HFF-Myc (cell line): ENCODE measurements at places on chromosomes 5 and 9.

DNA sequence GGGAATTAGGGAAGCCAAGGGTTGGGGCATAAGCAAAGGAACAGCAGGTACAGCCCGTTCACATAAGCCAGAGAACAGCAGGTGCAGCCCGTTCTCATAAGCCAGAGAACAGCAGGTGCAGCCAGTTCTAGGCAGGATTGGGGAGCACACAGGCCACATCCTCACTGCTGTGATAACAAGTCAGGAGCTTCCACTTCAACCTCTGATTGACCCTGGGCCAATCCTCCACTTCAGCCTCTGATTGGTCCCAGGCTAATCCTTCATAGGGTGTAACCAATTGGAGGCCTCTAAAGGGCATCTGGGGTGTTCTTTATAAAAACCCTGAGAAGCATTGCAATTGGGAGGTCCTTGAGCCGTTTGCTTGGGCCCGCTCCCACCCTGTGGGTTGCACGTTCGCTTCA lies 27.5 kb downstream of the CEL start:
- no peak for DNase-seq

DNA sequence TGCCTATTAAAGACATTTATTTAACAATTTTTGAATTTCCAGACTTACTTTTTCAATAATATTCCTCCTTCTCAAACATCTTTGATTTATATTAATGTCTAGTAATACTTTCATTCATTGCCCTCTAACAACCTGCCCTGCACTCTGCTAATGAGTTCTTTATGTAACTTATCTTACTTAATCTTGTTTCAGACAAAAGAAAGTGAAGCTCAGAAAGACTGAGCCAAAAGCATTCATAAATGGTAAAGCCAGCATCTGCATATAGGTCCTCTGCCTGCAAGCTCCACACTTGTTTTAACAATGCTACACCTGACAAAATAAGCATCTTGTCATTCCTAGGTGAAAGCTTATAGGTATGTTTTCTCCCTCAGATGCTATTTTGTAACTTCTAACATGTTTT lies 2.4 kb upstream of the TNPO1 start:
- DNase-seq: no peak

DNA sequence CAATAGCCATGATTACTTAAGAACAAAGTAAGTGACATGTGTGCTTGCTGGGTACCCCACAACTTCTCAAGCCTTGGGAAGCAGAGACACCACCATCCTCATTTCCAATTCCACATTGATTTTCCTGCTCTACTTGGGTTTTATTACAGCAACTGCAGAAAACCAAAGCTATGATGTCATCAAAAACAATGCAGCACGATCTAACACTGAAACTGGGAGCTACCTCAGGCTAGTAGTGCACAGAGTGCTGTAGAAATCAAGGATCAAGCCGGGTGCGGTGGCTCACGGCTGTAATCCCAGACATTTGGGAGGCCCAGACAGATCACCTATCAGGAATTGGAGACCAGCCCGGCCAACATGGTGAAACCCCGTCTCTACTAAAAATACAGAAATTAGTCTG lies 174.4 kb upstream of the MSX2 start:
- DNase-seq: no peak

DNA sequence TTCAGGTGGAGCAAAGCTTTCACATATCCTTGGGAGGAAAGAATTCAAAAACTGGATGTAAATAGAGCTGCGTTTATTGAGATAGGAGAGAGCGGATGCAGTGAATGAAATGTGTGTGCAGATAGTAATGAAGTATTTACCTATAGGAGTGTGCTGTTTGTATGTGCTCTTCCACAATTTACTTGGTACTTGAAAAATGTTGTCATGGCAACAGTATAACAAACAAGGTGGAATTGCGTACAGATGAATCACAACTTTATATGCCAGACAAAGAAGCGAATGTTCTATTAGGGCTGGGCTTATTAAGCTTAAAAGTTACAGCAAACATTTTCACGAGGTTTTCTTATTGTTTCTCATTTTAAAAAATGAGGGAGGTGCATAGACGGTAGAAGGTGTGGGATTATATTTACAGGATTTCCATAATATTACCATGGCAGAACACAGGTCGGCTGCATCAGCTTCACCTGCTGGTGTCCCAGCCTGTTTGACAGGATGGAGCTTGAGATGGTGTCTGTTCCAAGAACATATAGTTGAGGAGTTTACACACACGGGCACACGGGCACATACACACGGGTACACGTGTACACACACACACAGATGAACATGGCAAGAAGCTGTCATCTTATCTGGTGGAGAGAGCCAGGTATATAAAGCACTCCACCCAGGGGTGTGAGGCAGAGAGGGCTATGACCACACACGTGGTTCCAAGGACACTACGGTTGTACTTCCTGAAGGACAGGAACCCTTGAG lies 155.7 kb downstream of the RMI1 start:
- peak; percentile 35 for DNase-seq

DNA sequence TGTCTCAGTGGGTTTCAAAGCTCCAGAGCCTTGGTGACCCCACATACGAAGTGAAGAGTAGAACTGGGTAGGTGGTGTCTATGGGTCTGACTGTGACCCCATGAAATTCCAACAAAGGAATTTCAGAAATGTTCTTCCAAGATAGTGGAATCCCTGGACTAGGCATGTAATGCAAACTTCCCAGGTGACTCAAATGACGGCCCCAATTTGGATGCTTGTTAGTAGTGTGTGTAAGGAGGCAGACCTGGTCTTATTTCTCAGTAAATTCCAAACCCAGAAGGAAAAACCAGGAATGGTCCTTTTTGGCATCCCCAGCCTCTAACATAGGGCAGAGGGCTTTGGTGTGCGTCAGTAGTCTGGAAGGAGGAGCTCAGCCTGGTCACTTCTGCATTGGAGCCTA lies 43.6 kb upstream of the ABCA1 start:
- DNase-seq: no peak

GRCh38 chr9:21872696-21873095 lies 70.3 kb downstream of the MTAP start:
- no peak for DNase-seq

DNA sequence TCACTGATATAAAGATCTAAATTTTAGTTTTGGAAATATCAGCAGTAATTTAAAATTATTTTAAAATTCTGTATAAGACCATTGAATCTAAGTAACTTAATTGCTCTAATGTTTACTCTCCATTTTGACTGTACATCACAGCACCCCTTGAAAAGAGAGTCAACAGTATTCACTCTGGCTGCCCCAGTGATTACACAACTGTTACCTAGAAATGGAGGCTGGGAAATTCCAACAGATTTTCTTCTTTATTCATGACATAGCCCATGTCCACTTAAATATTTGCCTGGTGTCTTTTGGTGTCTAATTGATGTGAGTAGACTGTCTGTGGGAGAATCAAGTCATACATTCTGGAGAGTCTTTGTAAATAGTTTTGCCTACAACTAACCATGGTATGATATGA lies 301.8 kb upstream of the CDH6 start:
- DNase-seq: no peak

DNA sequence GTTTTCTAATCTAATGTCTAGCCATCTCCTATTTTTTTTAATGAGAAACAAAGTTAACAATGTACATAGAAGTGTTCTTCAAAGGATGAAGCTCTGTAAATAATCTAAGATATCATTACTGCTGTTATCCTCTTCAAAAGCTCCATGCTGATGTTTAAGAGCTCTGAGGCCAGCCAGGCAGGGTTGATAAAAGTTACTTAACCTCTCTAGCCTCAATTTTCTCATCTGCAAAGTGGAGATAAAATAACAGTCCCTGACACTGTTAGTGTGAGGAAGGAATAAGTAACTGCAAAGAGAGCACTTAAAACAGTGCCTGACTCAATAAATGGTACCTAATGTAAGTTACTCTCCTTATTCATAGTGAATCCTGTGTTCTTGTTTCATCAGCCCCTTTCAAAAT lies 60.1 kb downstream of the LHFPL2 start:
- no peak for DNase-seq

DNA sequence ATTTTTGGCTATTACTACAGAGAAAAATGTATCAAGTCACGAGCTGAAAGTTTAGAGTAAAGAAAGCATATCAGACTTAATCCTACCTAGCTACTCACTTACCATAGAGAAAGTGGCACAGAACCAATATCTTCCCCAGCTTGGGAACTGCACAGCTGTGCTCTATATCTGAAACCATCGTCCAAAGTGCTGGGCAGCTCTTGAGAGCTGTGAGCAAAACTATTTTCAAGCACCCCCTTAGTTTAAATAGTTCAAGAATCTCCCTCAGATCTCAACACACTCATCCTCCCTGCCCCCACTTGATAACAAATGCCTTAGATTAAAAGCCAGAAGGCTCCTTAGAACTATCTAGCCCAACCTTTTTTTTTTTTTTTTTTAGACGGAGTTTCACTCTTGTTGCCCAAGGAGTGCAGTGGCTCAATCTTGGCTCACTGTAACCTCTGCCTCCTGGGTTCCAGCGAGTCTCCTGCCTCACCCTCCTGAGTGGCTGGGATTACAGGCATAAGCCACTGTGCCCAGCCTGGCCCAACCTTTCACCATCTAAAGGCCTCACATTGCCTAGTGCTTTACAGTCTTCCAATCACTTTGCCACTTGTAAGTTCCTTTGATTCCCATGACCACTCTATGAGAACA lies 94.2 kb upstream of the APC start:
- no peak for DNase-seq

DNA sequence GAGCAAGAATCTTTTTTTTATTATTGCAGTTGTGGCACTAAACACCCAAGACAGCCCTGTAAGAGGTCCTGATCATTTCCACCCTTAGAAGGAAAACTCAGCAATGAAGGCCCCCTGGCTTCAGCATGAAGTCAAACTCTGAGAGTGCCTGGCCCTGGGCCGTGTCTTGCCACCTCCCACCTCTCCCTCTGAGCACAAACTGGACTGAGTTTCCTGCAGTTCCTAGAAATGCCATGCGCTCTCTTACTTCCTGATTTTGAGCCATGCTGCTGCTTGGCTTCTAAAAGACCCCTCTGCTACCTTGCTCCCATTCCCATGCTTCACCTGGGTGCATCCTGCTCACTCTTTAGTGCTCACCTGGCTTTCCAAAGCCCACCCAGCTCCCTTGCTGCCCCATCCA lies 140.4 kb upstream of the KLF9 start:
- DNase-seq: no peak

DNA sequence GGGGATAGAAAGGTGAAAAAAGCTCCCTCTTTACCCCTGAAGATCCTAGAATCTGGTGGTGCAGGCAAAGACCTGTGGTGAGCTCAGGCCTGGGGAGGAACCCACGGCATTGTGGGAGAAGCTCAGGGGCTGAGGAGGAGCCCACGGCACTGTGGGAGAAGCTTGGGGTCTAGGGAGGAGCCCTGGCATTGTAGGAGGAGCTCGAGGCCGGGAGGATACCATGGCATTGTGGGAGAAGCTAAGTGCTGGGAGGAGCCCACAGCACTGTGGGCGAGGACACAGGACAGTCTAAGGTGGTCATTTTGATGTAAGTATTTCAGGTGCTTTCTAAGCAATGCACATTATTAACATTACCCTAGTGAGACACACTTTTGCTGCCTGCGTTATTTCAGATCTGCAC lies 179.7 kb downstream of the HSD17B3 start:
- no peak for DNase-seq

DNA sequence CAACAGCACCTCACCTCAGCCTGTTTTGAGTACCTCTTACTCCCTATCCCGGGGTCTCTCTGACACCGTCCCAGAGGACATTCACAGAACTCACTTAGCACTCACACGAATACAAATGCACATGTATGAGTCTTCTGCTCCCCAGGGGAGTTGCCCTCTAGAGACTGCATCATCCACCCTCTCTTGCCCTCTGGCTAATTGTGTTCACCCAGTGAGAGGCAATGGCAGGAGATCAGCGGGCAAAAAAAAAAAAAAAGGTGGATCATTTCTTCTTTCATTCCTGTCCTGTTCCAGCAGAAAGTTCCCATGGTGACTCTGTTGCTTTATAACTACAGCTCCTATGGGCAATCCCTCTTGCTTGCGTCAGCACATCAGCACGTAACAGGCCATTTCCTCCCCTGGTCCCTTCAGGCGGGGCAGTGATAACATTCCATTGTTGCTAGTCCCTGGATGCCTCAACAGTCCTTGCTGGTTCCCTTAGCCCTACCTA lies 23.5 kb upstream of the SNX2 start:
- no peak for DNase-seq

DNA sequence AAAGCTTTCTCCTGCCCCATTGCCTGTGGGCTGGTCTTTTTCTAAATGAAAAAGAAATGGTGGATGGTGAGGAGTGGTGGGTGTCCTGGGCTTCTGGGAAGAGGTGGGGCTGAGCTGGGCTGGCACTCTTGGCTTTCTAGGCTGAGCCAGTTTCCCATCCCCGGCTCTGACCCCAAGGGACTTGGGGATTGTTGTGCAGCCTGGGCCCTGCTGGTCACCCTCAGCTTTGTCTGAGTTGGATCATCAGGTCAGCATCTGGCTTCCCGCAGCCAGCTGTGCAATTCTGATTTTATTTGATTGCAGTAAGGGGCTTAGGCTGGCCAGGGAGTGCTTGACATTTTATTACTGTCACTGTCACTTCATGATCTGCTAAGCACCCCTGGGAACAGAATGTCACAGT lies 25.3 kb downstream of the GLRA1 start:
- DNase-seq: no peak

GRCh38 chr5:58902765-58903164 lies 319.9 kb downstream of the RAB3C start:
- DNase-seq: no peak

DNA sequence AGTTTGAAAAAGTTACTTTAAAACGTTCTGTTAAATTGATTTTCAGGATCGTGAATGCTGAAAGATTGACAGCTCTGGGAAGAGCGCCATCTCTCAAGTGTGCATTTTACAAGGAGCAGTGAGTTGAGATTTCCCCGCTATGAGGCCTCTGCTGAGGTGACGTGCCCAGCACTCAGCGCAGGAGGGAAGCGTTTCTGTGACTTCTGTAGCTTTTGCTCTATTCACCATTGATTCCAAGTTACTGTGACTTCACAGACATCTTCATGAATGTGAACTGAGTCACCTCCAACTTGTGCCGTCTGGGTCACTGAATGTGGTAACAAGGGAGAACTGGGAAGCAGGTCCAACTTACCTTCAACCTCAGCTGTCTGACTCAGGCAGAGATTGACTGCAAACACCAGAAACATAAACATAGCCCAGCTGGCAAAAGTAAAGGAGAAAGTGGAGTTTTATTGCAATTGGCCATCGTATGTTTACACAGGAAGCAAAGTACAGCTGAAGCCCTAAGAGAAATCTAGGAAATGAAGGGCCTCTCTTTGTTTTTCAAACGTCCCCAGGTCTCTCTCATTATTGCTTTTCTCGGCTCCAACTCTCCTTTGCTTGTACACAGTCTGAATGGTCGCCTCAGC lies 428.8 kb upstream of the CLINT1 start:
- DNase-seq: peak; percentile 9

DNA sequence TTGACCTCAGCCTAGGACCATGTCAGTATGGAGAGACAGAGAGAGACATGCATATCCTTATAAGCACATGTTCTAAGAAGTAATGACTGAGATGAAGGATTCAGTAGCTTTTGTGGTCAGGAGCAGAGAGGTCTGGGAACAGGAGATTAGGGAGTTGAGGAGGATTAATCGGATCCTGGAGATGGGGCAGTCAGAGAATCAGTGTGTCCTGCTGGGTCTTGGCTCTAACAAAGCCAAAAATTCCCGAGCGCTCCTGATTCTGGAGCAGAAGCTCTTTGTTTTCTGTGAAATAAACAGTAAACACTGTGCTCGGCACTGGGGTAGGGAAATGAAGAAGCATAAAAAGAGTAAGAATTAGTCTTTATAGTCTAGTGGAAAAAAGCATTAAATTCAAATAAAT lies 520.0 kb upstream of the CLINT1 start:
- no peak for DNase-seq

GRCh38 chr9:124341455-124342170 lies 73.6 kb downstream of the PSMB7 start:
- DNase-seq: no peak
